ENCODE measurements at places on chromosomes 11 and 22.

DNA sequence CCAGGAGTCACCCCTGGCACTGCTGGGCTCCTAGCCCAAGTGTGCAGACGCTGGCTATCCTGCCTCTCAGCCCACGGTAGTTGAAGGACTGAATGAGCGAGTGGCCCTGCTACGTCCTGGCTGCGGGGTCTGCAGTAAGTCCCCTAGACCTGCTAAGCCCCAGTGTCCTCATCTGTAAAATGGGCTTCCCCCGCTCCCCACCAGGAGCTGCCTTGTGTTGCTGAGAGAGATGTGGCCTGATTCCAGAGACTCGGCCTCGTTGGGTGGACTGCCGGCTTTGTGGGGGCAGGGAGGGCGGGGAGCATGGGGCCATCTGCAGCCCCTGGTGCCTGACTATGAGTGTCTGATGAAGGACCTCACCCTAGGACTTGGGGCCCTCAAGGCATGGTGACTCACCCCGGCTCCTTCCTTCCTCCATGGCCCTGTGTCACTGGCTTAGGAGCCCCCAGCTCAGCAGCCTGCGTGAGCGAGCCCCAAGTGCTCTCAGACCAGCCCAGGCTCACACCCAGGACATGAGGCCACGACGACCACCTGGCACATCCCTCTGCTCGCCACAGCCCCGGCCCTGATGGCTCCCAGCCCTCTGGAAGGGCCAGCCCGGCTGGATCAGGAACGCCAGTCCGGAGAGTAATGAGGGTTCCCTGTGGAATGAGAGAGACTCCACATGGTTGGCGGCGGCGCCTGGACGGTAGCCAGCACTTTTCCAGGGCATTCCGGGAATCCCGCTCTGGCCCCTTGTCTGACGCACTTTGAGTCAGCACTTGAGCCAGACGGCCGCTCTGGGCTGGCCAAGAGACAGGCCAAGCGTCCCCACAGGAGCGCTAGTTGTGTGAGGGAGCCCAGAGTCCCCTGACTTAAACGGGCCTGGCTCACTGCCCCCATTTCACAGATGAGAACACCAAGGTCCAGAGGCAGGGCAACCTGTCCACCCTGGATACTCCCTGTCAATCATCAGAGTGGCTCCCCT lies 50.5 kb upstream of the SHISAL1 start:
- DNase-seq: no peak

DNA sequence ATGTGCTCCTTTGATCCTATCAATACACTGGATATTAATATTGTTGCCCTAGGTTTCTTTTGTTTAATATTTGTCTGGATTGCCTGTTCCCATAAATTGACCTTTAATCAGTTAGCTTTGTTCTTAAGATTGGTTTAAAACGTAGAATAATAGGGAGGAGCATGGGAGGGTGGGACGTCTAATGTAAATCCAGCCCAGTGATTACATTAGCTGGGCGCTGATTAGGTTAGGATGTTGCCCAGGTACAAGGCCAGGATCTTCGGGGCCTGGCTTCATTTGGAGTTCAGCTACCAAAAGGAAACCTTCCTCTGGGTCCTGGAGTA lies at the start of gene SRSF8:
Gene SRSF8, plus strand, starts transcription at position 204 of the 323 bp plus-strand sequence. CDS start 308 bp downstream, outside the sequence.
- no peak for DNase-seq

GRCh38 chr11:114282488-114282887 lies 13.7 kb upstream of the NNMT start:
- no peak for DNase-seq

GRCh38 chr11:129943036-129943435 lies 47.7 kb upstream of the NFRKB start:
- DNase-seq: no peak

- no peak for DNase-seq
Observed at GRCh38 chr11:59206635-59207034, 6.1 kb downstream of the MPEG1 start.

- DNase-seq: no peak
Observed at GRCh38 chr11:103997082-103997481, 39.4 kb upstream of the DDI1 start.

DNA sequence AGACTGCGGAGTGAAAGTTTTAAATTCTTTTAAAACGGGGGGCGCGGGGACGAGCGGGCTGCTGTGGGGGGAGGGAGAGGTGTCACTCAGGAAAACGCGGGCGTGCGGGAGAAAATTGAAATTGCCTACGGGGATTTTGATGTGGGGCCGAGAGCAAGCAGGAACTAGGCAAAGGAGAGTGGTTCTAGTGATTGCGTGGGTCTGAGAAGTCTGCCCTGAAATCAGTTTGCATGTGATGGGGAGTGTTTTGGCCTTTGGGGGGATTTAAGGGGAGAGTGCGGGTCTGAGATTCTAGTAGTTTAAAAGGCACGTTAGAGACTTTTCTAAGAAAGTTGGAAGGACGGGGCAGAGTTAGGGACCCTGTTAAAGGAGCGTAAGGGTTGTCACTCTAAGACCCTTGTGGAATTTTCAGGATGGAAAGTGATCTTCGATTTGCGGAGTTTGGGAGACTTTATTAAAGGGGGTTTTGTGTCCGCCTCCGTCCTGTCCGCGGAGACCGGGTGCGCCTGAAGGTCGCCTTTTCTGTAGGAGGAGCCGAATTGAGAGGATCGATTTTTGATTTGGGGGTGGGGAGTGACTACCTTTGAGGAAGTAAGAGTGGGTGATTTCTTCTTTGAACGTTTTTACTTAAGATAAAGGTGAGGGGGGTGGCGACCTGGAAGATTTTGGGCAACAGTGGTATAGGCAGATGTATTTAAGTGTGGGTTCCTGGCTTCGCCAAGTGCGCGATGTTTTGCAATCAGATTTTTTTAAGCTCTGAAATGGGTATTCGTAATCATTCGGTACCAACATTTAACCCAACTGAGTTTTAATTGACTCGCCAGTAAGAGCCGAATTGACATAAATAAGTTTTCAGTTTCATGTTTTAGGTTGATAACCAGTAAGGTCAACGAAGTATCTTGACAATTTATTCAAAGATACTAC lies 1.1 kb downstream of the EED start:
- peak; percentile 28 for DNase-seq

DNA sequence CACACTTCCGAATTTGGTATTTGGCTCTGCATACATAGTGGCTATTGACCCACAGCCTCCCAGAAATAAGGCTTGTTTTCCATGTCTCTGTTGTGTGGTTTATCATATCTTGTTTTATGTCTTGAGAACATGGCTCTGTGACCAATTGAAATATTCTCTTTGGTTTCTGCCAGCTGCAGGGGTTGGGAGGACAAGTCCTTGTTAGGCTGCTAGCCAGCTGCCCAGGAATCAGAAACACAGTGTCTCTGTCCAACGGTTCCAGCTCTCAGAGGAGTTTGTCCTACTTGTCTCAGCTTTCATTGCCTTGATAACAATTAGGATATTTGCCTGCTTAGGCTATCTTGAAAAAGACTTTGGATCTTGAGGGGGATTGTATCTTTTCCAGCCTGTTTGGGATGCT lies 6.0 kb upstream of the SLC7A4 start:
- no peak for DNase-seq
